Activated T-cell treated with anti-CD3 and anti-CD28 coated beads, Interleukin-2, amount 50 U/mL, for 24 hours (primary cell): ENCODE measurements at places on chromosomes 3 and 15.

DNA sequence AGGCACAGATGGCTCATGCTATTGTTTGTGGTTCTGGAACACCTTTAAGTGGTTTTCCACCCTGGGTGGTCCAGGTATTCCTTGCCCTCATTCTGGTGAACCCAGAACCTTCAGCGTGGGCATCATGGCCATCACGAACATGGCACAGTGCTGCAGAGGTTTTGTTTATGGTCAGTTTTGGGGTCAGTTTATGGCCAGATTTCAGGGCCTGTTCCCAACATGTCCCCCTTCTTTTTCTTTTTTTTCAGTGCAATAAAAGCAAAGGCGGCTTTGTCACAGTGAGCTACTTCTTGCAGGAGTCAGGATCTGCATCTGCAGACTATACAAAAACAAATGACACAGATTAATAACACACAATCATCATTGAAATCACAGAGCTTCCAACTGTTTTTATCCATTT lies 1085.0 kb upstream of the ALCAM start:
- DNase-seq, result no peak

DNA sequence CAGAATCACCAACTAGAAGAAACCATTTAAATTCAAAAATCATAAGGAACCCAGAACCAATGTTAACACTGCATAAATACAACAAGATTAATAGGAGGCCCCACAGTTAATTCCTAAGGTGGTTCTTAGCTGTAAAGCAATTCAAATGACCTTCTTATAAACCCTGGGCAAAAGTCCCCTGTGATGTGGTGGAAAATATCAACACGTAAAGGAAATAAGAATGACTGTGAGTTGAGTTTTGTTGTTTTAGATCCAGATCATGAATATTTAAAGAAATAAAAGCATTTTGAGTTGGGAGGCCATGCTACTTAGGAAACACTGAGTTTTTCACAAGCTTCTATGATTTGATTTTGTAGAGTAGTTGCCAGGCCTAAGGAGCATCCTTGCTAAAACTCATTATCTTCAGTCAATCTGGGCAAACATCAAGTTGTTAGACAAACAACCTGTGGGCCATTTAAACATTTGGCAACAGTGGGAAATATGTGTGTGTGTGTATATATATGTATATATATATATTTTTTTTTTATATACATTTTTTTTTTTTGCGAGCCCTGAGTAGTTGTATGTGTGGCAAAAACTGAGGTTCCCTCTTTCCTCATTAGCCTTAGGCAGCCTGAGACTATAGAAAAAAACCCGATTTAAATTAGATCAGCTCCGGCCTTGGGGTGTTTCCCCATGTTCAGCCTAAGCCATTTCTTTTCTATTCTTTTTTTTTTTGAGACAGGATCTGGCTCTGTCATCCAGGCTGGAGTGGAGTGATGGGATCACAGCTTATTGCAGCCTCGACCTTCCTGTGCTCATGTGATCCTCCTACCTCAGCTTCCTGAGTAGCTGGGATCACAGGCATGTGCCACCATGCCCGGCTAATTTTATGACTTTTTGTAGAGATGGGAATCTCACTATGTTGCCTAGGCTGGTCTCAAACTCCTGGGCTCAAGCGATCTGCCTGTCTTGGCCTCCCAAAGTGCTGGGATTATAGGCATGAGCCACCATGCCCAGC lies 8.0 kb upstream of the PXK start:
- no peak for DNase-seq

DNA sequence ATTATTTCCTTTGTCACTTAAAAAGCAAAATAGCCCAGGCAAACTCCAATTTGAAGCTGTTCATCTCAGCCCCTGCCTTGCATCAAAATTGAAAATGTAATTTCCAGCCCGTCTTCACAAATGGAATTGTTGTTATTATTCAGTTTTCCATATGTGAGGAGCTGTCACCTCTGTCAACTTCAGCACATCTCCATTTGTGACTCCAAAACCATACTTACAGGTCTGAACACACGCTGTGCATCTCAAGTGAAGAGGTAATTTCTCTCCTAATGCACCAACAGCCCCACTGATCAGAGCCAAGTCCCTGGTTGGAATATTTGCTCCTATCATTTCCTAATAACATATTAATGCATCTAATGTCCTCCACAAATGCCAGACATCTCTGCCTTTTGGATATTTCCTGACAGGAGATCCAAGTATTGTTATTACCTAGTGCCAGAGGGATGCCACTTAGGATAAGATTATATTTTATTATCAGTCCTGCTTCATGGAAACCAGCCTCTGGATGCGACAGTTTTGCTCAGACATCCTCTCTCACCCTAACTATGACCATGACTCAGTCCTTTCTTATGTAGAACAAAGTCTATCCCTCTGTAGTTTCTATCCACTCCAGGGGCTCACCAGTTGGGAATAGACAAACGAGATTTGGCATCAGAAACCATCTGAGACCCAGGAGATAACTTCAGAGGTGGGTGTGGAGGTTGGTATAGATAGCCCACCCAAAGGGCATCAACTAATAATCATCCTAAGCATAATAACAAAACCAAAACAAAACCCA lies 379.8 kb downstream of the VPS13C start:
- DNase-seq, result no peak

- no peak for DNase-seq
Observed at GRCh38 chr3:44223299-44223698, 18.4 kb upstream of the TOPAZ1 start.

DNA sequence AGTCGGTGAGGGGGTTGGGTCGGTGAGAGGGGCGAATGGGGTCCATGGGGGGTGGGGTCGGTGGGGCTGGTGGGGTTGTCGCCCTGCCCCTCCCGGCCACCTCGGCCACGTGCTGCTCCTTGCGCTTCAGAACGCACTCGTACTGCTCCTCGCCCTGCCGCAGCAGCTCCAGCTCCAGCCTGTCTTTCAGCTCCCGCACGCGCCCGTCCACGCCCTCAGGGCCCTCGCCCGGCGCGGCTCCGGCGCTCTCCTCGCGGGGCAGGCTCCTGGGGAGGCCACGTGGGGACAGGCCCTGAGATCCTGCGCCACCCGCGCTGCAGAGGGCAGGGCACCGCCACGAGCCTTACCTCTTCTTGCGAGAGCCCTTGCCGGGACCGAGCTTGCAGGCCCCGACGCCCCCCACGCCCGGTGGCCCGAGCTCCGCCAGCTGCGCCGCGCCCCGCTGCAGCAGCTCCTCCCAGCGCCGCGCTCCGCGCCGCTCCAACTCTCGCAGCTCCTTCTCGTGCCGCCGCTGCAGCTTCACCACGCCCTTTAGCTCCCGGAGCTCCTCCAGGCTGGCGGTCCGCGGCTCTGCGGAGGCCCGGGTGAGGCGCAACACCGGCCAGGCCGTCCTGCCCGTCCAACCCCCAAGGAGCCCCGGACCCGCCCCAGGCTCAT lies 8.2 kb upstream of the ANKRD63 start:
- DNase-seq, result no peak
